ENCODE measurements at places on chromosomes 5 and 9.

- no peak for DNase-seq
Measured at GRCh38 chr9:30622561-30622960, 1761.9 kb upstream of the ACO1 start.

- no peak for DNase-seq
Measured at GRCh38 chr5:66356011-66356565, 212.0 kb downstream of the SREK1 start.

DNA sequence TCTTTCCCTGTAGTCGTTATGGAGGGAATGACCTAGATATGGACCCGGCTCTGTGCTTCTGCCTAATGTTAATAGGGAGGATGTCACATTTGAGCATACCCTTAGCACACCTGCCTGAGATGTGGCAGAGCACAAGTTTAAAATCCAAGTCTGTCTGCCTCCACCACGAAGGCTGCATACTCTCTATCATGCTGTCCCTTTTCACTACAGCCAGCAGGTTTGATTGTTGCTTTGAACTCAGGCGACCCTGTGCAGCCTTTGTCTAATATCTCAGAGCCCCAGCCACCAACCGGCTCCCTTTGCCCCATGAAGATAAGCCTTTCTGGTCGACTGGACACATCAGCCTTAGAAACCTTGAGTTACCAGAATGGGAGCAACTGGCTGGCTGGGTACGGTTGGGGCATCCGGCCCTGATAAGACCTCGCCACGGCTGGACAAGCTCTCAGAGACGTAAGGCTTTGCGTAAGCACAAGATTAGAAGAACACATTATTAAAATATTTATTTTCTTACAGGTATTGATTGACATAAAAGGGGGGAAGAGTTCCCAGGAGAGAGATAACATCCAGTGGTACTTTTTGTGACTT lies 222.0 kb upstream of the TRIM32 start:
- no peak for DNase-seq

DNA sequence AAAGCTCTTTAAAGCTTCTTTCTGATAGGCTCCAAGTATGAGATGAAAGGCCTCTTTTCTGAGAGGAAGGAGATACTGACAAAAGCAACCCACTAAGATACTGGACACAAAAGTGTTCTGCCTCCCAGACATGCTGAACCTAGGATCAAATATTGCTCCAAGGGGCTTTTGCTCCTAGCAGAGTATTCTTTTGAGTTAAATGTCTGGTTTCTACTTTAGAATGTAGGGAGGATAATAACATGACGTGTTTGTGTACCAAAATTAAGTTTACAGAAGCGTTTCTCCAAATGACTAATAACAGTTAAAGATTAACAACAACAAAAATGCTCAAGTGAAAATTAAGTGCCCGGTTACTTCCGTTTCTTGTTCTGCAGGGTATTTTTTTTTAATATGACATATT lies 2293.3 kb upstream of the C9orf72 start:
- DNase-seq, result no peak

DNA sequence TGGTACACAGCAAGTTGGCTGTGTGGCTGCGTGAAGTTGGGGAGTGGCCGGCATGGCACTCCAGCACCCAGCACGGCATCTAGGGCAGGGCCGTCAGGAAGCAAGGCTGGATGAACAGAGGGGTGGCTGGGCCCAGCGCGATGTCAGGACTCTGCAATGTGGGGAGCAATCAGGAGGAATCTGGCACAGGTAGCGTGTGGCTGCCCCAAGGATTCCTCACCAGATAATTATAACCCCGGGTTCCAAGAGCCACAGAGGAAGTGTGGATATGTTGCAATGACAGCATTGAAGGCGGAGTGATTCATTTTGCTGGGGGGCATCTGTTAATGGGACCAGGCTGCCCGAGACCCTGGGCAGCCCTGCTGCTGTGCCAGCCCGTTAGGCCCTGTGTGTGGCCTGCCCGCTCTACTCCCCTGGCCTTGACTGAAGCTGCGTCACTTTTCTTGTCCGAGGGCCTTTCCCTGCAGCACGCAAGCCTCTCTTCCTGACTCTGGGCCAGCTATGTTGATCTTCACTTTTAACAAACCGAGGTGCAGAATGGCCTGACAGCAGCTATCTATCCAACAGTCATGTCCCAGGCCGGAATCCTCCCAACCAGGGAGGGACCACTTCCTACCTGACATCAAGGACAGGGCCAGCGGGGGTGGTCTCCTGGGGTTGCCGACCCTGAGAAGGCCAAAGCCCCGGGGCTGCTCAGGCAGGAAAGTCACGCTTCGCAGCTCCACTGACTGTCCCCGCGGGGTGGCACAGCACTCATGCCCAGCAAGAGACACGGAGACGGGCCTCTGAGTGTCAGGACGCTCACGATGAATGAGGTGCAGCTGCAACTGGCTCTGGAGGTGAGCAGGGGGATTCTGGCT lies 118.0 kb upstream of the PHYKPL start:
- DNase-seq, result no peak

DNA sequence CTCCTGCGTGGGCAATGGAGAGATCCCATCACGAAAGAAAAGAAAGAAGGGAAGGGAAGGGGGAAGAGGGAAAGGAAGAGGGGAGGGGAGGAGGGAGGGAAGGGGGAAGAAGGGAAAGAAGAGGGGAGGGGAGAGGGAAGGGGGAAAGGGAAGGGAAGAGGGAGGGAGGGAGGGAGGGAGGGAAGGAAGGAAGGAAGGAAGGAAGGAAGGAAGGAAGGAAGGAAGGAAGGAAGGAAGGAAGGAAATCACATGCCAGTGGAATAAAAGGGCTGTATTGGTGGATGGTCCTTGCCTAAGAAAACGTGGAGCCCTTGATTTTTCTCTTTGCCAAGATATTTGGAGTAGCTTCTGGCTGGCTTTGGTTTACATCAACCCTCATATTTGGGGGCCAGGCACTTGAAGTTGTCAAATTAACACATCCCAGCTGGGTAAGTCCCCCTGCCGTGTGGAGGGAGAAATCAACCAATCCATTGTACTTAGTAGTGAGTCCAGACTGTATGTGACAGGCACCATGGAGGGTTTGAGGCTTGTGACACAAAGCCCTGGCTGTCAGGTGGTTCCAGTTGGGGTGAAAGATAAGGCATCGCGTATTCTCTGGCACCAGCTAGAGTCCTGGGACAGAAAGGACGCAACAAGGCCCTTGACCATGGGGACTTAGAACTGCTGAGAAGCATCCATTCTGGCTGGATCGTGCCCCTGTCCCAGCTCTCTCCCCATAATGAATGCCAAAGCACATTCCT lies 23.7 kb downstream of the IDNK start:
- no peak for DNase-seq

DNA sequence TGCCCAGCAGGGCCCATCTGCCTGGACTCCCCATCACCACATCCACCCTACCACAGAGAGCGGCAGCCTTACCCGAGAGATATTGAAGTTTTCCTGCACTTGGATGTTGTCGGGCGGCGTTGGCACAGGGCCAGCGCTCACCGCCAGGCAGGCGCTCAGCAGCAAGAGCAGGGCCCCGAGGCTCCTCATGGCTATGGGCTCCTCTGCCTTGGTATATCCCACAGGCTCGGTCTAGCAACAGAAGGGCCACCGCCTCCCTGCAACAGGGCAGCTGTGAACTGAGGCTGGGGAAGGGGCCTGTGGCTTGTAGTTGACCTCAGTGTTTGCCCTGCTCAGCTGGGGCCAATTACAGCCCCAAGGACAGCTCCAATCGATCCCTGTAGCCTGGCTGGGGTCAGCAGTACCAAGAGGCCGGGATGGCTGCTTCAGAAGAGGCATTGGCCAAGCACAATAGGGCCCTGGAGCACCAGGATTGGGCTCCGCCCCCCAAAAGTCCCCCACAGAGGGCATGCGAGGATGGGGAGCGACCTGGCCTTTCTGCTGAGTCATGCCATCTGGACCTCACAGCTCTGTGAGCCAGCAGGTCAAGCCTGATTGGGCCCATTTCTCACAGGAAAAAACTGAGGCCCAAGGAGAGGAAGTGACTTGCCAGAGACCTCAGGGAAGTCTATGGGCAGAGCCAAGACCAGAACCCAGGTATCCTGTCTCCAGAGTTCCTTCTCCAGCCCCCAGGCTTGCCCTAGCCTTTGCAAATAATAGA lies at the start of gene AMBP:
AMBP (minus strand) TSS at position 280 of the 760 bp plus-strand sequence; CDS start at position 189, 91 bp downstream.
- no peak for DNase-seq

DNA sequence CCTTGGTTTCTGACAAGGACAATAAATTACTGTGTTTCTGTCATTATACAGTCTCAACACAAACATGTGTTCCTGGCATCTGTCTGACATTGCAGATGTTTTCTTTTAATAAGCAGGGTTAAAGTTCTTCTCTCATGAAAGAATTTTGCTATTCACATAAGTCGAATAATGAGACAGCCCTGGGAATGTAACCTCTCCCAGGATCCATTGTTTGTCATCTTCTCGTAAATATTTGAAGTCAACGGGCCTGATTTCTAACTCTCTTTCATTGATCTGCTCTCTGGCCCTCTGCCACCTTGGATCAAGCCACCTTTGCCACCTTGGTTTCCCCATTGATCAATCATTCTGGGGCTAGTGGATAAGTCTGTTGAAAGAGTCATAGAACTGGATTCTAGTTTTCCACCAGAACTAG lies 12.9 kb upstream of the CAST start:
- DNase-seq, result no peak

DNA sequence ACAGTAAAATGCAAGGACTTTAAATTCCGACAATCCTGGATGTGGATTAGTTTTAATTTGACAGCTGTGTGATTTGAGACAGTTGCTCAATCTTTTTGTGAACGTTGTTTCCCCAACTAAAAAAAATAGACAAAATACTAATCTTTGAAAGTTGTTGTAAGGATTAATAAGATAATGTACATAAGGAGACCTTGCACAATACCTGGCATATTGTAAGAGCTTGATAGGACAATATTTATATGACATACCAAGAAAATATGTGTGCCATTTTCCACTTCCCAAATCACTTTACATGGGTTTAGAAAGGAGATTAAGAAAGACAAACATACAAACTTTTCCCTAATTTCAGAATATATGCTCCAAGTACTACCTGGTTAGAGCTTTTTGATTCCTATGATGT lies 25.3 kb downstream of the ARRDC3 start:
- DNase-seq, result no peak

DNA sequence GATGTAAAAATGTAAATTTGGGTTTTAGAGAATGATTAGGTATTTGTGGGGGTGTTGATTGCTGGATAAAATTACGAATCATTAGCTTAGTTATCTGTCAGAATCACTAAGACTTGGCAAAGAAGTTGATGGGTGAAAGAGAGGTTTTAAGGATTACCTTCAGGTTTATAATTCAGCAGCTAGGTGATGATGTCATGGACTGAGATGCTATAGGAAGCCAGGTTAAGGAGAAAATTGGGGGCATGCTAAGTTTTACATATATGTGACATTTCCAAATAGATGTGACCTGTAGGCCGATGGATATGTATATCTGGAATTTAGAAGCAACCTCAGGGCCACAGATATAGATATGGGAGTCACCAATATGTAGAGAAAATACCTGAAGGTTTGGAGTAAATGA lies 228.0 kb downstream of the FER start:
- no peak for DNase-seq

- DNase-seq, result no peak
Measured at GRCh38 chr5:111830333-111830732, 73.3 kb upstream of the NREP start.

- DNase-seq, result no peak
Measured at GRCh38 chr5:171984748-171985419, 21.6 kb downstream of the FBXW11 start.

GRCh38 chr5:50710838-50711237 lies 44.4 kb downstream of the PARP8 start:
- no peak for DNase-seq
